Substantia nigra (tissue), 51 donors: ENCODE measurements at places on chromosomes 6 and 20.
A peak's percentile ranks its signal among the peaks of the same experiment; 100 is the strongest.

DNA sequence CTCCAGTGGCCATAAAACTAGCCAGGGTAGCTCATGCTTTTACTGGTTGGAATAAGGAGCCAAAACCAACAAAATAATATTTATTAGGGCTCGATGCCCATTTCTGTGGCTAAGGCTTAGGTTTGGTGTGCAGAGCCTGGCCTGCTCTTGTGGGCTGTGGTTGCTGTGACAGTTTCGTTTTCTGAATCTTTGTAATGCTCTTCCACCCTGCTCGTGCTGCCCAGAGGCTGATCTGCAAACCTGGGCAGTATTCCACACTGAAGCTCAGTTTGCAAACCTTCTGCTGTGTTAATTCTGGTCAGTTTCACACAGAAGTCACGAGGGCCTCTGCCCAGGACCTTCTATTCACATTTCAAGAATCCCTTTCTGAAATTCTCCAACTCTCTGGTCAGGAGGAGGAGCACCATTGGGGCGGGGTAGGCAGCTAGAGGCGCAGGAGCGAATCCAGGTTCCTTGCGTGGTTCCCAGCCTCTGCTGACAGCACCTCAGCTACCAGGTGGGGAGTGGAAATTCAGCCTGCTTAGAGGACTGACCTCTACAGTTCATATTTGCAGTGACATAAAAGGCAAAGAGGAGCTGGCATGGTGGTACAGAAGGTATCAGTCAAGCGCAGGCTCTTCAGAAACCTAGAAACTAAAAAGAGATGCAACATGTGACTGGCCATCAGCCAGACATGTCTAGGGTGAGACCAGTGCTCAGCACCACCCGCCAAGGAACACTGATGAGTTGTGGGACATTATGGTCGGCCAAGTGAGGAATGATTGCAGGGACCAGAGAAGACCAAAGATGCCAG is 14.3 kb upstream of the C20orf144 start:
- DNase-seq = no peak

DNA sequence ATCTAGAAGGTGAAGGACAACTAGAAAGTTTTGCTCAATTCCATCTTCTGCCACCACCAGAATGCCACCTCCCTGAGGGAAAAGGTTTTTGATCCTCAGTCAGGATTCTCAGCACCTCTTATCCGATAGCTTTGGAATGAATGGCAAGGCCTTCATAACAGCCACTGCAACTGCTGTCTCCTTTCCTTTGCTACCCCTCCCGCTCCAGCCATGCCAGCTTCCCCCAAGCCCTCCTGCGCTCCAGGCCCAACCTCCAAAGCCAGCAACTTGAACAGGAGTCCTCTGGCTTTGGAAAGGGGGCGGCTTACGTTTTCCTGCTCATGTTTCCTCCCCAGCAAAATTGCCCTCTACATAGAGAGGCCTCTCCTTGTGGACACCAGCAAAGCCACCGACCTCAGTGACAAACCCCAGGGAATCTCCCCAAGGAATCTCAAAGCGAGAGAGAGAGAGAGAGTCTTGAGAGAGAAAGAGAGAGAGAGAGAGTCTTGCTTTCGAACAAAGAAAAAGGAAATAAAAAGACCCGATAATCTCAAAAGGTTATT is 420 bp upstream of the BTN2A1 start:
- no peak for DNase-seq

DNA sequence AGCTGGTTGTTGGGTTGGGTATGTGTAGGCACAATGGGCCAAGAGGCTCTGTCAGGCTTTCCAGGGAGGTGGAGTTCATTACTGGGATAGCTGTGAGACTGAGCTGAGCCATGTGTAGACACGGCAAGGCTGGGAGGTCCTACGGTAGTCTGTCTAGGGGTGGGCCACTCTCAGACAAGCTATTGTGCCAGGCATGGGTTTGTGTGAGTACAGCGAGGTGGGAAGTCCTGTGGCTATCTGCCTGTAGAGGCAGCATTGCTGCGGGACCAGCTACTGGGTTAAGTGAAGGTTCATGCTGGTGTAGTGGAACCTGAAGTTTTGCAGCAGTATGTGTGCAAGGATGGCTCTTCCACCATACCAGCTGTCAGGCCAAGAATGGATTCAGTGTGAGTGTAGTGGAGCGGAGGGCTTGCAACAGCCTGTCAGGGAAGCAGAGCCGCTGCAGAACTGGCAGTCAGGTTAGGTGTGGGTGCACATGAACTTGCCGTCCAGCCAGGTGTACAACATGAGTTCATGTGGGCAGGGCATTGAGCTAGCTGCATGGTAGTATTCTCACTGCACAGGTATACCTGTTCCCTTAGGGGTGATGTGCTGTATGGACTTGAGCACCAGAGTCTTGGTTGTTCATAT is 78.0 kb upstream of the CENPW start:
- DNase-seq = no peak

DNA sequence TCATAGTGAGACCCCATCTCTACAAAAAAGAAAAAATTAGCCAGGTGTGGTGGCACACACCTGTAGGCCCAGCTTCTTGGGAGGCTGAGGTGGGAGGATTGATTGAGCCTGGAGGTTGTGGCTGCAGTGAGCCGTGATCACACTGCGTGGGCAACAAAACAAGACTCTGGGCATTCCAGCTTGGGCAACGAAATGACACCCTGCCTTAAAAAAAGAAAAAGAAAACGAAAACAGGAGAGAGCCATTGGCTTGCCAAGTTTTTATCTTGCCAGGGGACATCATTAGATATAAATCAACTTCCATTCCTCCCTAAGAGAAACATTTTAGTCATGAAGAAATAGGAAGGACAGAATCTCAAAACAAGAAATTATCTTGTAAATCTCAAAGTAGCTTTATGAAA is 109.5 kb downstream of the MAP3K7 start:
- no peak for DNase-seq

DNA sequence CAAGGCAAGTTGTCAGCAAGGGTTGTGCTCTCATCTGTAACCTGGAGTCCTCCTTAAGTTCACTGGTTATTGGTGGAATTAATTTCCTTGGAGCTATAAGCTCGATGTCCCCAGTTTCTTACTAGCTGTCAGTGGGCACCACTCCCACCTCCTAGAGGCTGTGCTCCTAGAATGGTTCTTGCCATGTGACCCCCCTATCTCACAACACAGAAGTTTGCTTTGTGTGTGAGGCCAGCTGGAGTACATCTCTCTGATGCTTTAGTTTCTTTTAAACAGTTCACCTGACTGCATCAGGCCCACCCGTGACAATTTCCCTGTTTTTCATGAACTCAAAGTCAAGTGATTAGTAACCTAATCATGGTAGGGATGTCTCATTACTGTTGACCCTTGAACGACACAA is 179.1 kb upstream of the SCGN start:
- DNase-seq = no peak

DNA sequence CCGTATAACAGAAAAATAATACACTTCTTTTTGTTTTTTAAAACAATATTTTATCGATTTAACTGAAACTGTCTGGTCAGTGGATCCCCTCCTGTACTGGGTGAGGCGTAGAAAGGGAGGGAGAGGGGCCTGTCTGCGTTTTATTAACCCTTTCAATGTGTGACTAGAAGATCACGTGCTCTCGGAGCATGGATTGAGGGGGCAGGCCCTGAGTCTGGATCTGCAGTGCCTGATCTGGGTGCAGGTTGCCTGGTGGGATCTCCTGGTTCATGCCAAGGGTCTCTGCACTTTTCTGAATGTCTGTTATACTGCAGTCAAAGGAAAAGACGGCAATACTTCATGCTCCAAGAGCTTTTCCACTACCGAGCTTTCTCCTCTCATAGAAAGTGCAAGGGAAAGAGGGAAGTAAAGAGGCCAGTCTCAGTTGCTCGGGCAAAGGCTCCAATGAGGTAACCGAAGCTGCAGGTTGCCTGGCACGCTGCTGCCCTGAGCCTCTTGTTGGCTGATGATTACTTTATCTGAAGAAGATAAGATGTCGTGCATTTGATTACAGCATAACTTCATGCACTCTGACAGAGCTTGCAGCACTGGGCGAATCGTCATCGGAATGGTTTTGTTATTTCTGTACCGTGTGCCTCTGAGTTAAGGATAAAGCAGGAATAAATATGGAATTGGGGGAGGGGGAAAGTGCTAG is 167.5 kb upstream of the PMEPA1 start:
- DNase-seq = no peak

GRCh38 chr6:149129371-149130077 is 188.0 kb upstream of the TAB2 start:
- no peak for DNase-seq

DNA sequence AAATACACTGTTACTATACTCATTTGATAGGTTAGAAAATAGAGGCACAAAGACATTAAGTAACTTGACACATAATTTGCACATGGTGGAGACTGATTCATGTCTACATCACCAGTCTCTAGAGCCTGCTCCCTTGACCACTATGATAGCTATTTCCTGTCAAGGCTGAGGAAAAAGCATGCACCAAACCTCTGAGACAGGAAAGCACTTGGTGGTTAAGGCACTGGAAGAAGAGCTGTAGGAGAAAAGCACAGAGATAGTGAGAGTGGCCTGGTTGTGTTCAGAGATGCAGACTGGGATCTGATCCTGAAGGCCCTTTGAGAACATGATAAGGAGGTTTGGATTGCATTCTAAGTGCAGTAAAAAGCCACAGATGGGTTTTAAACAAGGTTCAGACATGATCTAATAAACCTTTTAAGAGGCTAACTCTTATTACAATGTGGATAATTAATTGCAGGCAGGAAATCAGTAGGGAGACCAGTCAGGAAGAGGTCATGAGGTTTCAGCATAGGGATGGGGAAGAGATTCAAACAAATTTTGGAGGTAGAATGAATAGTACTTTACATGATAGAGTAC is 168.9 kb downstream of the PHF3 start:
- no peak for DNase-seq

DNA sequence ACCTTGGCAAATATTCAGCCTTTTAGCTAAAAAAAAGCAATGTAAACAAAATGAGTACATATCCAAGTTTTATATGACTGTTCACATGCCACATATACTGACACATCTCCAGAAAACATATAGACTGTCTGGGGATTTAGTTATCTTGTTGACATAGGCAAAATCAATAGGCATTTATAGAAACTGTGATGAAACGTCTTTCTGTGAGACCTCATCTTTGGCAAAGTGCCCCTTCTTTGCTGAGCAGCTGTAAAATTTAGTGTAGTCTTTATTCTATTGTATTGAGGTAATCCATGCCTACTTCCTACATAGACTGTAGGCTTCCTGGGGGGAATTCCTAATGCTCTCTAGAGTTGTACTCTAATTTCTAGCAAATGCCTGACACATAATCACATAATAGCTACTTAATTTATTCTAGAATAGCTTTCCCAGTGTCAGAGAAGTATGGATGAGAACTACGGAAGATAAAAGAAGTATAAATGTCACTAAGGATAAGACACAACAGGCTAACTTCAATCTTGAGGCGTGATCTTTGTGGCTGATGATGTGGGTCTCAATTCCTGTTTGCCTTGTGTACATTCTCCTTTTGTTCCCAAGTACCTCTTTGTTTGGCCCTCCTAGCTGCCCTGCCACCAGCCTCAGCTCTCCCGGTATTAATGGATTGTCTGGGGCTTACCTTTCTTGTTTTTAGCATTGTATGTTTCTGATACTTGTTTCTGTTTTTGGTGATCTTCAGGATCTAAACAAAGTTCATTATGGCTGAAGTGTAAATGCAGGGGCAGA is 30.6 kb downstream of the PTCHD4 start:
- no peak for DNase-seq

DNA sequence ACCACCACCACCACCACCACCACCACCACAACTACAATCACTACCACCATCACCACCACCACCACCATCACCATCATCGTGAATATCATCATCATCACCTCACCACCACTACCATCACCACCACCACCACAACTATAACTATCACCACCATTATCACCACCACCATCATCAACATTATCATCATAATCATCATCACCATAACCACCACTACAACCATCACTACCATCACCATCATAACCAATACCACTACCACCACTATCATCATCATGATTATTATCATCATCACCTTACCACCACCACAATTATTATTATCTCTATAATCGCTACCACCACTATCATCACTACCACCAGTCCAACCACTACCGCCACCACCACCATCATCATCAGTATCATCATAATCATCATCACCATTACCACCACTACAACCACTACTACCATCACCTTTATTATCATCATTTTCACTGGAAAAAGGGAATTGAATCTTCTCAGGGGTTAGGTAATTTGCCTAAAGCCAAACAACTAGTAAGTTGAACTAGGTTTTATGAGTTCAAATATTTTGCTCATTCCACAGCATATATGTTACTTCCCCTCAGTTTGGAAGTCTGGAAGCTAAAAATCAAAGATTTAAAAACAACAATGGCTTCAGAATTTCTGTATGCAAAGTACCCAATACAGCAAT is 8.3 kb downstream of the RIPOR2 start:
- no peak for DNase-seq

GRCh38 chr6:75102301-75102700 is 103.6 kb downstream of the COL12A1 start:
- no peak for DNase-seq

- no peak for DNase-seq
Observed at GRCh38 chr20:62132421-62132820, 10.1 kb downstream of the LSM14B start.

GRCh38 chr6:163356324-163356723 is 58.2 kb upstream of the QKI start:
- peak; percentile 69 for DNase-seq
